T47D (cell line): ENCODE measurements at places on chromosomes 3 and 15.

DNA sequence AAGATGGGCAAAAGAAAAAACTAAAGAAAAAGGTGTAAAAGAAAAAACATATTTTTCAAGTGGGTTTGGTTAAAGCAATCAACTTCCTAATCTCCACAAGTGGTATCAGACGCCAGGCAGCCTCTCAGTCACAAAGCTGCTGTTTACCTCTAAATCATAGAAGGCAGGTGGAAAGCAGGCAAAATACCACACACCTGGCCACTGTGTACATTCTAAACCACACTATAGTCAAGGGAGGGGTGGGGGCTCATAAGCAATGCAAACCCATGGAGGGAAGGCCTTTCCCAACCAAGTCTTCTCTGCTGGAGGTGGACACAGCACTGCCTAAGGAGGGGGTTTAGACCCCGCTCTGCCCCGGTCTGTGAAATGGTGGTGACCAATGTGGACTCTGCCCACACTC, 50.4 kb downstream of the MCF2L2 start:
- no peak for DNase-seq

DNA sequence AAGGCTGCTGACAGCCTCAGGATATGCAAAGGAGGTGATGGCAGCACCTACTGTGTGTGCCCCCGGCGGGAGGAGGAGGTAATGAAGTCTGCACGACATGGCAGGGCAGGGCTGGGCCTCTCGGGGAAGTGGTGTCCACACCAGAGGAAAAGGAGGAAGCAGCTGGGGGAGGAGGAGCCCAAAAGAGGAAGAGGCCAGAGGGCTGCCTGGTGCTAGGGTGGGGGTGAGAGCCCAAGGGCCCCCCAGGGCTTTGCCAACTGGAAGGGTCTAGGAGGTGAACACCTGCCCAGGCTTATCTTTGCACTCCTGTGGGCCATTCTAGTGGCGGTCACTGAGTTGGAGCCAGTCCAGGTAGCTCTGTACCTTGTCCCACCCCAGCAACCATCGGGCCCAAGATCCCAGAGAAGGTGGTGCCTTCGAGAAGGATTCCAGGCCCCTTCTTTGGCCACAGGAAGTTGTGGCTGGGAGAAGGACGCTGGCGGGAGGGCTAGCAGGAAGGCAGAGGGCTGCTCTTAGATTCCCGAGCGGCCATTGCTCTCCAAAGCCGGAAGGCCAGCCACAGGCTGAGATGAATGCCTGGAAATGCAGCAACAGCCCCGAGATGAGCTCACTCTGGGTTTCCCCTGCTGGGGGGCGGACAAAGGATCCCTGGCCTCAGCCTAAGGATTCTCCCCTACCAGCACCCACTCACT, 7.0 kb downstream of the GNAI2 start:
- no peak for DNase-seq

DNA sequence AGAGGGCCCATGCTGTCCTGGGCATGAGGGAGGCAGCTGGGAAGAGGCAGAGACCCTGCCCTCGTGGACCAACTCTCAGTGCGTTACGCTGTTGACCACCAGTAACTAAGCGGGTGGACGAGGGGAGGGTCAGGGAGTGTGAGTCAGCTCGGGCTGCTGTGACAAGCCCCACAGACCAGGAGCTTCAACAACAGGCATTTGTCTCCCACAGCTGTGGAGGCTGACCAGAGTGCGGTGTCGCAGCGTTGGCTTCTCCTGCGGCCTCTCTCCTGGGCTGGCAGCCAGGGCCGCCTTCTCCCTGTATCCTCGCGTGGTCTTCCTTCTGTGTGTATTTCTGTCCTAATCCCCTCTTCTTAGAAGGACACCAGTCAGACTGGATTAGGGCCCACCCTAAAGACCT, 13.0 kb downstream of the EFCC1 start:
- no peak for DNase-seq

- DNase-seq = no peak
Observed at GRCh38 chr3:61733876-61734275, 172.5 kb downstream of the PTPRG start.

DNA sequence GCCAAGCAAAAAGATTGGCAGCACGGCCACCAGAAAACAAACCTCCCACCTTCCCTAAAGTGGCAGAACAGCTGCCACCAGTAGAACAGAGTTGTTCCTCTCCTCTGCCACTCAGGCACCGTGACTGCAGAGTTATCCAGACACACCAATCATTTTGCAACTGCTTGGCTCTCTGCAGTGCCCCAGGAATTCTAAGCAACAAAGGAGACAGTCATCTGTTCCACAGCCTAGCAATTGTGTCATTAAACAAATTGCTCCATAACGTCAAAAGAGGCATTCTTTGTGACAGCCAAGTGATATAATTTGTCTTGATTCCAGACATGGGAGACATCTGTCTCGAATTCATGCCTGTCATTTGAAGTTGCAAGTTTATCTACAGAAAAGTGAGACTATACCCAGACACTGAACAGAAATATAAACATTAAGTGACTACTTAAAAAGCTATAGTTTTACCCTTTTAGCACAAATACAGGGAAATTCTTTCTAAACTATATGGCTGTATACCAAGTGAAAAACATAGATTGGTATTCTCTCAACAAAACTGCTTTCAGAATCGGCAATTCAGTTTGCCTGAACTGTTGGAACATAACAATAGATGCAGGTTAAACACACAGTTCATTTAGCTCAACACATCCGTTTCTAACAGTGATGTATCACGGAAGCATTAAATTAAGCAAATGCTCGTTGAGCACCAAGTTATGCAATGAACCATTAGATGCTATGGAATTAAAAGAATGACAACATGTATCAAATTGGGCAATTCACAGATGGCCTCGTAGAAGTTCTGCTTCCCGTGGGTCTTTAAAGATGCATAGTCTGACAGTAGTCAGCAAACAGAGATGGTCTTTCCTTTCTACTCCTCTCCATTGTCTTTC, 281.3 kb downstream of the FGF12 start:
- DNase-seq = no peak
